NCI-H2107 (cell line): ENCODE measurements at places on chromosomes 13 and 19.

DNA sequence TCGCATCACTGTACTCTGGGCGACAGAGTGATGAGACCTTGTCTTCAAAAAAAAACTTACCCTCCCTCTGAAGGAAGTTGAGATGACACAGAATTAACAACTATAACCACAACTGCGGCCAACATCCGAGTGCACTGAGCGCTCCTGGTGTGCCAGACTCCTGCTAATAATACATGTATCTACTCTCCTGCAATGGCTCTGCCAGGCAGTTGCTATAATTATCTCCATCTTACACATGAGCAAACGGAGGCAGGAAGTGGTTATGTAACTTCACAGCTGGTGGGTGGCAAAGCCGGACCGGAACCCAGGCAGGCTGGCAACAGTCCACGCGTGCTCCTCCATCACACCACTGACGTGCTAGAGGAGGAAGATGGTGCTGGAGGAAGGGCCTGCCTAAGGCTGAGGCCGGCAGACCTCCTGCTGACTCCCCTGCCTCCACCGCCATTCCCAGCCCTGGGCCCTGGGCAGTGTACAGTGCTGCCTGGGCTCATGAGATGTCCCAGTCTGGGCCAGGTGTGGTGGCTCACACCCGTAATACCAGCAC, 12.6 kb downstream of the XRCC1 start:
- DNase-seq, result peak; percentile 42

DNA sequence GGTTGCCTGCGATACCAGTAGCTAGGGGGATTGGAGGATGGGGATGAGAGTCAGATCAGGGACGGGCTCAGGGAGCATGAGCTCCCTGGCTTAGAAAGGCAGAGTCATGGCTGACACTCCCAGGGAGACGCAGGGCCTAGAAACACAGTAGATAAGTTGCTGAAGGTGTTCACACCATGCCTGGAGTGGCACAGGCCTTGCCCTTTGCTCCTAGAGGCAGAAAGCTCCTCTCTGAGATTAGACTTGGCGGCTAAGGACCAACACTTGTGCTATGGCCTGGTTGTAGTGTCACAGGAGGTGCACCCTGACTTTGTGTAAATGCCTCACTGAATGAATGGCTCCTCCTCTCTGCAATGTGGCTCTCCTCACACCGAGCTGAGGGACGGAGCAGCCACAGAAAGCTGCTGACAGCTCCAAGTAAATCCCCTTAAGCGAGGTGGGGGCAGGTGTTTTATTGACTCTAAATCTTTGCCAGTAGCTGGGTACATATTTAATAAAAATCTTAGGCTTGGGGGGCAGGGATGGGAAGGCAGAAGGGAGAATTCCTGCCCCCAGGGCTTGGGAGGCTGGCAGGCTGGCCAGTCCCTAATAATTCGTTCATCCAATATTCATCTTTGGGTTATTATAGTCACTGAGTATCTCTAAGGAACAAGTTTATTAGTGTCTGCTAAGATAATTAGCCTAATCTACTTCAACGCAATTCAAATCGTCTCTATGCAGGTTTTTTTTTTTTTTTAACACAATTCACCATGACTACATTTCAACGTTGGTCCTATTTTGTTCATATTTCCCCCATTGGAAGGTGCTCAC, 54.9 kb downstream of the SIAH3 start:
- no peak for DNase-seq

DNA sequence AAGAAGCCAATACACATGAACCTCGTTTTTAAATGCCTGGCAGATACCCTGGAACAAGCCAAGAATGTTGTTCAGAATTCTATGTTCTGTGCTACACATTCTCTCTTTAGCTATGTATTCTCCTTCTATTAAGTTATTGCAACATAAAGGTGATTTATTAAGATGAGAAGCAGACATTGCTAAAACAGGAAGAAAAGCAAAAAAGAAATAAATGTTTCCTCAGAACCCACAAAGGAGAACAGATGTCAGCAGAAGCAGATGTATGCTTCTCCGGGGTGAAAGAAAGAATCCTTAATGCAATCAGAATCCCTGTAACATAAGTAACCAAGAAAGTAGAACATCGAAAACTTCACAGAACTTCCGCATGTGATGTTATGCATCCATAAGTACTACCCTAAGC, 302.9 kb downstream of the DCT start:
- DNase-seq, result no peak

DNA sequence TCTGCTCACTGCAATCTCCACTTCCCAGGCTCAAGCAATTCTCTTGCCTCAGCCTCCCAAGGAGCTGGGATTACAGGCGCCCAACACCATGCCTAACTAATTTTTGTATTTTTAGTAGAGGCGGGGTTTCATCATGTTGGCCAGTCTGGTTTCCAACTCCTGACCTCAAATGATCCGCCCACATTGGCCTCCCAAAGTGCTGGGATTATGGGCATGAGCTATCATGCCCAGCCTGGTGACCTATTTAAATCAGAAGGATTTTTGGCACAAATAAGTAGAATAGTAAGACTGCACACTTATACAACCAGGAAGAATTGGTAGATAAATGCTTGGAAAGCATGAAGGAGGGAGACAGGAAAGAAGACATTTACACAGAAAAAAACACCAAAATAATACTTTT, 53.4 kb upstream of the AKAP11 start:
- DNase-seq, result no peak

DNA sequence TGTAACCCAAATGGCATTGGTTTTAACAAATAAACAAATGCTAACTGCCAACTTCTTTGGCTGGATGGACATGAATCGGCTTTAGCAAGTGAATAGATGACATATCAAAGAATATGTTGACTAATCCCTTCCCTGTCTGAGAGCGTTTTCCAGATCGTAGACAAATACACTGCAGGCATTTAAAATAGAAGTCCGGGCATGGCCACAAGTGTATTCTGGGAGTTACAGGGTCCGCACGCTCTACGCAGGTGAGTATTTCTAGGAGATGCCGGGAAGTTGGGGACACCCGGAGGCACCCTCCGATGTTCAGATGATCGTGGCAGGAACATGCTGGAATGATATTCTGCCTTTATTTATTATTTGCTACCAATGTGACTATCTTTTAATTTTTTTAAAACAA, 53.2 kb upstream of the ZNF536 start:
- DNase-seq, result no peak
